Anterior cingulate cortex (tissue), 58 donors: ENCODE measurements at places on chromosomes 11 and 22.

DNA sequence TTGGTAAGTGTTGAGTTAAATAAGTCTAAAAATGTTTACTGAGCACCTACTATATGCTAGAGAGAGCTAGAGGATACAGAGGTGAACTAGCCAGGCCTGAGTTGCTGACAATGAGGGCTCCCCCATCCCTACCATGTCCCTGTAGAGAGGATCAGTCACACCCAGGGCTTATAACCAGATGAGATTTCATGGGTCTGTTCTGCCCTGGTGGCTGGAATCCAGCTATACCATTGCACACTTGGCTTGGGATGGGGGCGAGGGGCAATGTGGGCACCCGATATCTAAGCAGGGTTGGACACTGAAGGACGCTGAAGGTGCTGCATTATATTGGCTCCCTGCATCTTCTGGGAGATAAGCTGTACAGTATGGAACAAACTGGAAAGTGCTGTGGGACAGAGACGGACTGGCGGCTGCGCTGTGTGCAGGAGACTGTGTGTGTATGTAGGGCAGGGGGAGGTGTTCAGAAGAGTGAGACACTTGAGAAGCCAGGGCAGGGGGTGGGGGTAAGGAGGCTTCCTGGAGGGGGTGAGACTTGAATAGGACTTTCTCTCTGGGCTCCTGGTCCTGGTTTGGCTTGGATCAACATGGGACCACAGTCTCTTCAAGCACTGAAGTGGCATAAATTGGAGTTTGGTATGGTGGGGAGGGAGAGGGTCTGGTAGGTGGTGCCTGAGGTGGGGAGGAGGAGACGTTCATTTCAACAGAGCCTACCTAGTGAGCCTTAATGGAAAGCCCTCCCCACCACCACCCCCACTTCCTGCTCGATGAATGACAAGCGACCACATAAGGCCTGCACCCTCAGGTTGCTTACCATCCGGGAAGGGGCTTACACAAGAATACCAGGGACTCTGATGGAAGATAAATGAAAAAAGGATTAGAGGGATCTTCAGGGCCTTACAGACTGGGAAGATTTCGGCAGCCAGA, 1.8 kb downstream of the CD82 start:
- DNase-seq = no peak

DNA sequence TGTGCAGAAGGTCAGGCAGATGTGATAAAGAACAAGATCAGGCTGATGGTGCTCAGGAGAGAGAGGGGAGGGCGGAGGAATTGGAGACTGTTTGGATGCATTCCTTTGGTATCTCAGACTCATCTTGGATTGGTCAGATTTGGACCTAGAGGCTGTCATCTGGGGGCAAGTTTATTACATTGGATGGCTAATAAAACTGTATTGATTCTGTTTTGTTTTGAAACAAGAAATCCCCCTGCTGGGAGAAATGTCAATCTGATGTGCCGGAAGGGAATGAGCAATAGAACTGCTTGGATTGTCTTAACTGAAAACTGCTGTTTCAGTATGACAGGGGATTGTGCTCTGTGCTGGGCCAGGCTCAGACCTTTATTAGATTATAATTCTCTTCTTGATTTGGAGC, 25.5 kb upstream of the CCDC90B start:
- DNase-seq = no peak

DNA sequence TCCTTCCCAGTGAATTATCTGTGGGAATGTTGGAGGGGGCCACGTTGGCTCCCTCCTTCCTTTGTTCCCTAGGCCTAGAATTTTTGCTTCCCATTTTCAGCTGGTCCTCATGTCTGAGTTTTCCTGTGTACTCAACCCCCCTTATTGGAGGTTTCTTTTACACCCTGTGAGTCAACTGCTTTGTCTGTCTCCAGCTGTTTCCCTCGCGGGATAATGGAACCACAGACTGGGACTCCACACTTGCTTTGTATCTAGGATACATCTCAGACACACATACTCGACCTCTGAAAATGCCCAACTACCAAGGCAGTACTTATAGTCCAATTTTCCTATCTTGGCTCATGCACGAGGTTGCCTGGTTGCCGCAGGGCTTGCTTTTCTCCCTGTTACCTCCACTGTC, 352.7 kb upstream of the MPPED2 start:
- no peak for DNase-seq

DNA sequence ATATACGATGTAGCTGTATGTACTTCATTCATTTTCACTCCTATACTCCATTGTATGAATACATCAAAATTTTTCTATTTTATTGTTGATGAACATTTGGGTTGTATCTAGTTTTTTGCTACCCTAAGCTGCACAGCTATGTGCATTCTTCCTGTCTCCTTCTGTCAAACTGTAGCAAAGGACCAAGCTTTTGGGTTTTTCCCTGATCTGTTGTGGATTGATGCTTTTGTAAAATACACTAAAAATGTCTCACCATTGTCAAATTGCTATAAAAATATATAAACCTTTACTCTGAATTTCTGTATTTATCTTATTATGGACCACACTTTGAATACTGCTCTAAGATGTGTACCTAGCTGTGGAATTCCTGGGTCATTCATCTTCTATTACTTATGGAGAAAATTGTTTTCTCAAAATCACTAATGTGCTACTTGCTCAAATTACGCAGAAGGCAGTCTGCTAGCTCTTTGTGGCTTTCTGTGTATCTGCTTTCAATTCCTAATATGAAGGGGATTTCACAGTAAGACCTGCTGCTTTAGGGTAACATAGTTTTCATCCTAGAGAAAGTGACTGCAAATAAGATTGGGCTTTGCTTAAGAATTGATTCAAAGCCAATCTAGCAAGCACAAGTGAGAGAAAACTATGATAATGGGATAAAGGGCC, 123.4 kb downstream of the CYP2R1 start:
- DNase-seq = no peak

- no peak for DNase-seq
These were observed 3.6 kb downstream of the NRXN2 start for GRCh38 chr11:64719406-64719805.

- no peak for DNase-seq
These were observed 3.1 kb downstream of the FOSL1 start for GRCh38 chr11:65897020-65897471.

- DNase-seq = no peak
These were observed 560.8 kb downstream of the ETS1 start for GRCh38 chr11:128026596-128026995.

GRCh38 chr11:46305295-46305694, 27.8 kb downstream of the CREB3L1 start:
- DNase-seq = no peak

DNA sequence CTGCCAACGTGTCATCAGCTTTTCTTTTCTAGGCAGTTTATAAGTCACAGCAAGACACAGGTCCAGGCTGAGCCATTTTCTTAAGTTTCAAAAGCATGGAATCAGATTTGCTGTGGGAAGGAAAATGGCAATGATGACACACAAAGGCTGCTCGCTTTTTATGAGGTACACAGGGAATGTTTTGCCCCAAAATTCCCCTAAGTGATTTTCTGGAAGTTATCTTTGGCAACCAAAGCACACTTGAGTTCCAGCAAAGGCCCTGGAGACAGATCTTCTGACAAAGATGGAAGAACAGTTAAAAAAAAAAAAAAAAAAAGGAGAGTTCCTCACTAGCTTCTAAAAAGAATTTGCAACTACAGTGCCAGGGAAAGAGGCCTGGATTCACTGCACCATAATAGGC, 260.8 kb downstream of the LARGE1 start:
- DNase-seq = no peak

DNA sequence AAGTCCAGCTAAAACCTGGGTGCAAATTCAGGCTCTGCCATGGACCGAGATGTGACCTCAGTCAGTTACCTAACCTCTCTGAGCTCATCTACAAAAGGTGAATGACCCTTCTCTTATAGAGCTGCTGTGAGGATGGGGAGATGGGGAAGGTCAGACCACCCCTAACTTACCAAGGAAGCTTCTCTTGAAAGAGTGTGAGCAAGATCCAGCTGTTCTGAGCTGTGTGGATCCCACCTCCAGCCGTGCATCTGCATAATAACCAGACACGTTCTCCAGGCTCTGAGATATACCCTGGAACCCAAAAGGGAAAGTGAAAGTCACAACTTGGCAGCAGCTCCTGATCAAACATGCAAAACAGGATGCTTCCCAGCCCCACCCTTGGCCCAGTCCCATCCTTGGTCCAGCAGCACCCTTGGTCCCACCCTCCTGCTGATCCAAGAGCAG, at the start of gene APOL3:
TSS of gene APOL3 (minus strand) at position 257 of the 444 bp plus-strand sequence. CDS start 11,700 bp downstream, outside the sequence.
- DNase-seq = no peak

- no peak for DNase-seq
These were observed 22.7 kb downstream of the ARL14EP start for GRCh38 chr11:30345644-30346043.

DNA sequence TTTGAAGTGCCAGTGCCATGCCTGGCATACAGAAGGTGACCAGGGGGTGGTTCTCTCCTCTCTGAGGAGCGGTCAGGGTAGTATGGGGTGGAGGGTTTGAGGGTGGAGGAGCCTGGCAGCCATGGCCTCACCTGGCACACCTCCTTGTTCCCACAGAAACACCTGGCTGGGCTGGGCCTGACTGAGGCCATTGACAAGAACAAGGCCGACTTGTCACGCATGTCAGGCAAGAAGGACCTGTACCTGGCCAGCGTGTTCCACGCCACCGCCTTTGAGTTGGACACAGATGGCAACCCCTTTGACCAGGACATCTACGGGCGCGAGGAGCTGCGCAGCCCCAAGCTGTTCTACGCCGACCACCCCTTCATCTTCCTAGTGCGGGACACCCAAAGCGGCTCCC, 9.6 kb downstream of the SERPINH1 start:
- DNase-seq = no peak

- no peak for DNase-seq
These were observed 79.7 kb downstream of the MYO7A start for GRCh38 chr11:77207618-77208313.

GRCh38 chr11:86101493-86101892, 32.6 kb upstream of the PICALM start:
- no peak for DNase-seq

- no peak for DNase-seq
These were observed 631 bp upstream of the C22orf39 start for GRCh38 chr22:19448076-19448607.

- no peak for DNase-seq
These were observed 140.8 kb downstream of the CADM1 start for GRCh38 chr11:115363426-115363825.

DNA sequence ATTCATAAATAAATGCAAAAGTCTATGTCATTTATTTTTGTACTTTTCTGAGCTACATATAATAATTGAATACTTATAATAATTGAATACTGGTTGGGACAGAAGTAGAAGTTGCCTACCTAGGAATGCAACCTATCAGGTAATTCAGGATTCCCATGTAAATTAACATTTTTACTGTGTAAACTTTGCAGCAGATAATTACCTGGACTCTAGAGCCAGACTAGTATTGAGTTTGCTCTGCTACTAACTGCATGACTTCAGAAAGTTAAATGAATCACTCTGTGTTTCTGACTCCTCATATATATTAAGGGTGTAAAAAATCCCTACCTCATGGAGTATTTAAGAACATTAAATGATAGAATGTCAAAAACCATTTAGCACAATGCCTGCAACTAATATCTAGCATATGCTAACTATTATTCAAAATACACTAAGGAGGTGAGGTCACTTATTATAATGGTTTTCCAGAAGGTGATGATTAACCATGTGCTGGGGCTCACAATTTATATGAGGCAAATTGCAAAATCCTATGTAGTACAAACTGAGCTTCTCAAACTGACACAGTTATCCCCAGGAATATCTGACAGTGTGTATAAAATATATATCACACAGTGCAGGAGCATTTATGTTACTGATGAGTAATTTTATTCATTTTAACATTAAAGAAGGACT, 138.1 kb upstream of the ANO3 start:
- DNase-seq = no peak

DNA sequence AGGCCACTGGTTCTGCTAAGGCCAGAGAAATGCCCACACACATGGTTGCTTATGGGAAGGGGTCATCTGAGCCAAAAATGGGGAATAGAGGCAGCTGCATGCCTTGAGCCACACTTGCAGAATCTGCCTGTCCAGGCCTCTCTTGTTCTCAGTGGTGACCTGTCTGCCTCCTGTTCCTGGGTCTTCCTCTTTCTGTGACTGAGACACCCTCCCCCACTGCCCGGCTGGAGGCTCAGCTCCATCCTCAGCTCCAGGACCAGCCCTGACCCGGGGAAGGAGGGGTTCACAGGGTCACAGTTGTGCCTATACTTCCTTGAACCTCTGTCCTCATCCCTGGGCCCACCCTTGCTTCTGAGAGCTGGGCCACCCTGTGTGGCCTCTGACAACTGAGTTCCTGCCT, 52.3 kb downstream of the CSF2RB start:
- DNase-seq = no peak

DNA sequence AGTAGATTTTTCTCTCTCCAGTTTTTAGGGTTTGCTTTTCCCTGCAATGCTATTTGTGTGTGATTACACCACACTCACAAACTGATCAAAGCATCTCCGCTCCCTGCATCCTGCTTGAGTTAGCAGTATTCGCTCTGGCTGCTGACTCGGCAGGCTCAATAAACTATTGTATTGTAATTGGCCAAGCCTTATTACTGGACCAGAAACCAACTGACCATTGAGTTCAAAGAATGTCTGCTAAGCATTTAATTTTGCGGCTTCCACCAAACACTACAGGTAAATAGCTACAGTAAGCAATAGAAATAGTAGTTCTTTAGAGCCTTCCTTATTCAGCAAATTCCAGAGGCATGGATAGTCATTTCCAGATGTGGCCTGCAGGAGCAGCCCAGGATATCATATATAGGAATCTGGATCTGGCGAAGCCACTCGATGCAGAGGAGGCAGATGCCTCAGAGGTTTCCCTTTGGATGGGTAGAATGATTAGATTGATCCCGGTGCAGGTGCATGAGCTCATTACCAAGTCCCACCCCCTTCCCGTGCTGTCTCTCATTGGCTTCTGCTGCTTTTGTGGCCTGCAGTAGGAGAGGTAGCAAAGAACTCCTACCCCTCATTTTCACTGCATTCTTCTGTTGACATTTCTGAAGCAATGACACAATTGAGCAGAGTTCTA, 77.3 kb downstream of the COMMD9 start:
- no peak for DNase-seq

DNA sequence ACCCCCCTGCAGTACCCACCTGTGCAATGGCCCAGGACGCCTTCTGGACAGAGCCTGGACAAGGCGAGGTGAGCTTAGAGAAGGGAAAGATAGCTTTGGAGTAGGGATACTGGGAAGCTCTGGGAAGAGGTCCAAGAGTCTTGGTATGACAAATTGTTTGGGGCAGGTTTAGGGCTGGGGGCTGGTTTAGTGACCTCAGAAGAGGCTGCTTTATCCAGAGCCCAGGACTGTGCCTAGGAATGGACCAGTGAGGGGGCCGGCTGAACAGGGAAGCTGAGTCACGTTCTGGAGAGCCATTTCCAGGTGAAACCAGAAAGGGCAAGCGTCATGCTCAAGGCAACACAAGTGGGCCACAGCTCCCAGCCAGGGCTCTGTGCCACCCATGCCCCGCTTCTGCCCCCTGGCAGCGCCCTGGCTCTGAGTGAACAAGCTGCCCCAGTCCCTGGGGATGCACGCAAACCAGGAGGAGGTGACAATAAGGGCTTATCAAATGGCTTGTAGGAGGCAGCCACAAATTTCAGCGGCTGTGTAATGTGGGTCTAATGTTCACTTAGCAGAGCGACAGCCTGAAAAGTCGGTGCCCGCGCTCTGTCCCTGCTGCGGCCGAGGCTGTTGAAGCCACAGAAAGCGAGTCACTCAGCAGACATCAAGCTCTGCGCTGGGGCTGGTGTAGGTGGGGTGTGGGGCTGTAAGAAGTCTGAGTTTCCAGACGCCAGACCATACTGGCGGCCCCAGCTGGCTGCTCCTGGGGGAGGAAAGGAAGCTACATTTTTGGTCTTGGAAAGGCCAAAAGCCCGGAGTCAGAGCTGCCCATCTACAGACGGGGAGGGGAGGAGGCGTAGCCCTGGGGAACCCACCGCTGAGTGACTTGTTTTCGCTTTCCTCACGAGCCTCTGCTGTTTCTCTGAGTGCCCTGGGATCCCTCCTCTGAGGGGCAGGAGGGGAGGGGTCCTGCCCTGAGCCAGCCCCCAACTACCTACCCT, 18.3 kb upstream of the SYT7 start:
- DNase-seq = no peak
